Glomerular endothelial cell (primary cell): ENCODE measurements at places on chromosomes 5 and 9. TPM values are rescaled to one million over a fixed set of nuclear protein-coding genes. Genes with fewer than 3 reads are reported as not detected.

PRRX2 gene
- total RNA-seq: 1.4 TPM in 1 of 2 replicates, not detected in the other

SPEF2 gene
- total RNA-seq: 0.82 and 1.1 TPM in 2 replicates

- DNase-seq: no peak
These were observed 26.3 kb downstream of the SPATA31C1 start for GRCh38 chr9:87944096-87944495.

GRCh38 chr9:116279230-116279629 lies 125.6 kb downstream of the PAPPA start:
- DNase-seq: no peak

DNA sequence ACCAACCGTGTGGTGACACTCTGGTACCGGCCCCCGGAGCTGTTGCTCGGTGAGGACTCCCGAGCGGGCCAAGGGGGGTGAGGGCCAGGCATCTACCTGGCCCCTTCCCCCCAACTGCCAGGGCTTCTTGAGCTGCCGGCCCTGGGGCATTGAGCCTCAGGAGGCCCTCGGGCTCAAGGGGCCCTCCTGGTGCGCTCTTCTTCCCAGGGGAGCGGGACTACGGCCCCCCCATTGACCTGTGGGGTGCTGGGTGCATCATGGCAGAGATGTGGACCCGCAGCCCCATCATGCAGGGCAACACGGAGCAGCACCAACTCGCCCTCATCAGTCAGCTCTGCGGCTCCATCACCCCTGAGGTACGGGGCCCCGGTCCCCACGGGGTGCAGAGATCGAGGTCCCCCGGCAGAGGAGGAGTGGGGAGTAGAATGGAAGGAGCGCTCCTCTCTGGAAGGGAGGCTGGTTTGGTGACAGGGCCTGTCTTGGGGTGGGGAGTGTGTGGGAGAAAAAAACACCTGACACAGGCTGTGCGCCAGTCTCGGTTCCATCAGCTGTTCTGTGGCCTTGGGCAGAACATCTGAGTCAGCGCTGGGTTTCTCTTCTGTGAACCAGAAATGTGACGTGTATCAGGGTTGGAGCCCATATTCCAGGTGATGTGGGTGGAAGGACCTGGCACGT lies 2.6 kb downstream of the CDK9 start:
- no peak for DNase-seq

DNA sequence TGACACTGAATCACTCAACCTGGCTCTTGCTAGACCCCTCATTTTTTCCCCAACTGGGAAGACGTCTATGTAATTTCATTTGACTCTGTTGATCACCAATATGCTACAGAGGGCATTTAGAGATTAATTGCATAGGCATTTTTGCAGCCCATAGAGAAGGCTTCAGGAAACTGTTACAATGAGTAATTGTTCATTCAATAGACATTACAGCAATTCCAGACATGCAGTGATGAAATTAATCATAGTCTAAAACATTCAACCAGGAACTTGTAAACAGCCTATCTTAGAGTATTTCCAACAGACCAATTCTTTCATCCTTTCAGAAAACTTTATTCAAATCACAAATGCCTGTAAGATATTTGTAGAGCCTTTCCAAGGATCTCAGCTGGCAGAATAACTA lies 122.3 kb downstream of the MARCHF11 start:
- DNase-seq: no peak

DNA sequence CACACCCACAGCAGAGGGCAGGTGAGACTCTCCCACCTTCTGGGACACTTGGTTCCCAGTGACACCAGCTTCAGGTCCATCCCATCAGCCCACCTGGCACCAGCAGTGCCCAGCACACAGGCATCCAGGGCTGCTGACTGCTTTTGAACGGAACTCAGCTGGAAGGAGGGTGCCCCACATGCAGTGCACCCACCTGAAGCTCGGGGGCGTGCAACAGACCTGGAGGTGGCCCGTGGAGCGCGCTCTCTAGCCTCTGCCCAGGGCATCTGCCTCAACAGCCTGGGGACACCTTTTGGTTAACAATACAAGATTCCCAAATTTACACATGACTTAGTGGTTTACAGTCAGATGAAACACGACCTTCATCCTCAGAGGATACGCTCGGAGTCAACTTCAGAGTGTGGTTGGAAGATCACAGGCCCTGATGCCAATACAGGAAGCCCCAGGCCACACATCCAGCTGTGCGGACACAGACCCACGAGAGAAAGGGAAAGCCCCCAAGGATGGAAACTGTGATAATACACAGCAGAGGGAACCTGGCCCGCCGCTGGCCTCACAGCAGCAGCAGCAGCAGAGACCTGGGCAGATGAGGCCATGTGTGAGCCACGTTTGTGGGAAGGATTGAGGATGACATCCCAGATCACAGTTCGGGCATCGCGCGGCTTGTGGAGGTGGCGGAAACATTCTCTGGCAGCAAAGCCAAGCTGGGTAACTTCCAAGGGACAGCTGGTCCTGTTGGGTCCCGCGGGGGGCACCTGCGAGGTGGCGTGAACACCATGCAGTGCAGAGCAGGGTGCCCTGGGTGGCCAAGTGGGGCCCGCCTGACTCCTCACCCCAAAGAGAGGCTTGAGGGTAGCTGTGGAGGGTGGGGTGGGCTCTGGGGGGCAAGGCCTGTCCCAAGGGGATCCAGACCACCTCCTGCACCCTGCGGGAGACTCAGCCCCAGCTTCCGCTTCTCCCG lies 64.0 kb downstream of the SECISBP2 start:
- no peak for DNase-seq

- no peak for DNase-seq
These were observed 71.2 kb upstream of the SPDL1 start for GRCh38 chr5:169512385-169512784.

DNA sequence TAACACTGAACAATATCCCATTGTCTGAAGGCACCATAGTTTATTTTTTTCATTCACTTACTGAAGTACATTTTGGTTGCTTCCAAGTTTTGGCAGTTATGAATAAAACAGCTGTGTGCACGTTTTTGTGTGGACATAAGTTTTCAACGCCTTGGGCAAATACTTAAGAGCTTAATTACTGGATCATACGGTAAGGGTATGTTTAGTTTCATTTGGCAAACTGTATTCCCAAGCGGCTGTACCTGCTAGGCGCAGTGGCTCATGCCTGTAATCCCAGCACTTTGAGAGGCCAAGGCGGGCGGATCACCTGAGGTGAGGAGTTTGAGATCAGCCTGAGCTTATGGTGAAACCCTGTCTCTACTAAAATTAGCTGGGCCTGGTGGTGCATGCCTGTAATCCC lies 63.7 kb upstream of the FAM120A start:
- no peak for DNase-seq

DNA sequence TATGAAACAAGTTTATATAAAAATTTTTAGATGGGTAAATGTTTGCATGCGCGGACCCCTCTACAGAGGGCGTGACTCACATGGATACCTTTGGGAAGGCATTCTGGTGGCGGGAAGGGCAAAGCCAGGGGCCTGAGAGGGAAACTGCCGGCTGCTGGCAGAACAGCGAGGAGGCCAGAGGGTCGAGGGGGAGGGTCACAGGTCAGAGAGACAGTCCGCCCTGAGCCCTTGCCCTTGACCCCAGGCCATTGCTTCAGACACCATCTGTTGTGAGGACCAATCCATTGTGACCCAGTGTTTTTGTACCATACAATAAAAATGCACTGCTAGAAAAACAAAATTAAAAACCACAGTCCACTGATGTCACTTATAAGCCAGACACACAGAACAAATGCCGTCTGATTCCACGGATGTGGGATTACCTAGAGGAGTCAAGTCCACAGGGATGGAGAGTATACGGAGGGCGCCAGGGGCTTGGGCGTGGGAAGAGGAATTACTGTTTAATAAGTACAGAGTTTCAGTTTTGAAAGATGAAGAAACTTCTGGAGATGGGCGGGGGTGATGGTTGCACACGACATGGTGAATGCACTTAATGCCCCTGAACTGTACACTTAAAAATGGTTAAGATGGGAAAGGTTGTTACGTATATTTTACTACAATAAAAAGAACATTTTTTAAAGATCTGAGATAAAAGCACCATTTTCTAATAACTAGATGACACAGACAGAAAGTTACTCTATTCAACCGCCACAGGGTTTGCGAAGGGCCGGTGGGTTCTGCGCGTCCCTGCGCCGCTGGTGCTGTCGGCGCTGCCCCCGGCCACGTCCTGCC lies 12.0 kb downstream of the BTNL9 start:
- no peak for DNase-seq

DNA sequence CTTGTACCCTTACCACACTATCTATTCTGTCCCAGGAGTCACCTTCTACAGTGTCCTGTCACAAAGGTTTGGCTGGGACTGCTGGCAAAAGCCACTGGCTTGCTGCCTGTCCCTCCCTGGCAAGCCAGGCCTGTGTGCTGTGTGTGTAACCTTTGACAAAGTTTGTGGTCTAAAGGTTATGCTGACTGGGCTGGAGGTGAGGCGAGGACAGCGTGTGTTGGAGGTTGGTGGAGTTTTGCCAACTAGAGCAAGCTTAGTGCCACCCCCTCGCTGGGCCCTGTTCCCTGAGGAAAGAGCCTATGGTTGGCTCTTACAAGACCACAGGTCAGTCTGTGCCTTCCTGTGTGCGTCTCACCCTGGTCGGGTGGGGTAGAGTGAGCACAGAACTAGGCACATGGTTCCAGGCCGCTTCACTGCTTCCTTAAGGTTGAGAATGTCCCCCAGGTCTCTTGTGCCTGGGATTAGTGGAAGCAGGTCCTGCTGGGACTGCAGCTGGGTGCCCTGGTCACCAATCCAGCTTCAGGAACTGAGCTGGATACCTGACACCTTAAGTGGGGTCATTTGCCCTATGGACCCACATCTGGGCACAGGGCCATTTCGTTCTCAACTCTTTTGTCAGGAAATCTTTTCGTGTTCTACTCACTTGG lies 152.2 kb downstream of the GADD45G start:
- no peak for DNase-seq

DNA sequence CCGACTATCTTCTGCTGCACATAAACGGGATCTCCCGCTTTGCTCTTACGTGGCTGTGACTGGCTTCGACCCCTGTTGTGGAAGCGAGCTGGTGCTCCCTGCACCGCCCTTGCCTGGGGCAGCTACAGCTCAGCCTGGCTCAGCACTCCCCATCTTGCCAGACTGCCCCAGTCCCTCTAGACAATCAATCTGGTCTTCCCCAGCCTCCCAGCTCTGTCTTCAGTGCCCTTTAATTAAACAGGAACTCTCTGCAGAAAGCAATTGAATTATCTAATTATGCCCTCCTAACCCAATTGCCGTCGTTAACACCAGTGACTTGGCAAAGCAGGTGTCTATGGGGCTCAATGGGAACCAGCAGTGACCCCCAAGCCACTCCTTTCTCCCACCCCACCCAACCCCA lies 18.9 kb upstream of the NTNG2 start:
- DNase-seq: no peak

GRCh38 chr9:79026316-79026715 lies 545.4 kb upstream of the TLE4 start:
- no peak for DNase-seq

GRCh38 chr9:121509180-121509579 lies 9.5 kb upstream of the GGTA1 start:
- no peak for DNase-seq
